Stimulated activated CD8-positive, alpha-beta memory T cell treated with anti-CD3 and anti-CD28 coated beads, Interleukin-7, amount 100 ng/mL, for 24 hours (primary cell): ENCODE measurements at places on chromosomes 7 and 10.

- DNase-seq = no peak
These were observed 36.2 kb upstream of the PPIF start for GRCh38 chr10:79310911-79311573.

- DNase-seq = no peak
These were observed 35.3 kb downstream of the VSTM4 start for GRCh38 chr10:49080071-49080470.

GRCh38 chr10:104445359-104445758 lies 91.7 kb downstream of the CFAP58 start:
- no peak for DNase-seq

DNA sequence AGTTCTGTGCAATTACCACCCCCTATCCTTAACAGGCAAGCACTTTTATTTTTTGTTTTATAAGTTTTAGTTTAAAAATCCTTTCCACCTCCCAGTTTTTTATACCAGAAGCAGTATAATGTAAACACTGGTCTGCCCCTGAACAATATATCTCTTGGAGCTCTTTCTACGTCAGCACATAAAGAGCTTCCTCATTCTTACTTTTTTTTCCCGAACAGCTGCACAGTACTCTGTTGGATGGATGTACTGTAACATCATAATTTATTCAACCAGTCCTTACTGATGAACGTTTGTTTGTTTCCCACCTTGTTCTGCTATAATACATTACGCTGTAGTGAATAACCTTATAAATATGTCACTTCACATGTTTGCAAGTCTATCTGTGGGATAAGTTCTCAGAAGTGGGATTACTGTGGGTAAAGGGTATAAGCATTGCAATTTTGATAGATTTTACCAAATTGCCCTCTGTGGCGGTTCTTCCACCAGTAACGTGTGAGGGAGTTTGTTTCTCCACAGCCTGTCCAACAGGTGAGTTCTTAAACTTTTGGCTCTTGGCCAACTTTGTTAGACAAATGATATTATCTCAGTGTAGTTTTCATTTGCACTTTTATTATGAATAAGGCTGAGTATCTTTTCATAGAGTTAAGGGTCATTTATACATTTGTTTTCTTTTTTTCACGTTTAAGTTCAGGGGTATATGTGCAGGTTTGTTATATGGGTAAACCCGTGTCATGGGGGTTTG lies 32.8 kb downstream of the ADRA2A start:
- no peak for DNase-seq

GRCh38 chr7:22269963-22270362 lies 87.0 kb downstream of the RAPGEF5 start:
- no peak for DNase-seq

DNA sequence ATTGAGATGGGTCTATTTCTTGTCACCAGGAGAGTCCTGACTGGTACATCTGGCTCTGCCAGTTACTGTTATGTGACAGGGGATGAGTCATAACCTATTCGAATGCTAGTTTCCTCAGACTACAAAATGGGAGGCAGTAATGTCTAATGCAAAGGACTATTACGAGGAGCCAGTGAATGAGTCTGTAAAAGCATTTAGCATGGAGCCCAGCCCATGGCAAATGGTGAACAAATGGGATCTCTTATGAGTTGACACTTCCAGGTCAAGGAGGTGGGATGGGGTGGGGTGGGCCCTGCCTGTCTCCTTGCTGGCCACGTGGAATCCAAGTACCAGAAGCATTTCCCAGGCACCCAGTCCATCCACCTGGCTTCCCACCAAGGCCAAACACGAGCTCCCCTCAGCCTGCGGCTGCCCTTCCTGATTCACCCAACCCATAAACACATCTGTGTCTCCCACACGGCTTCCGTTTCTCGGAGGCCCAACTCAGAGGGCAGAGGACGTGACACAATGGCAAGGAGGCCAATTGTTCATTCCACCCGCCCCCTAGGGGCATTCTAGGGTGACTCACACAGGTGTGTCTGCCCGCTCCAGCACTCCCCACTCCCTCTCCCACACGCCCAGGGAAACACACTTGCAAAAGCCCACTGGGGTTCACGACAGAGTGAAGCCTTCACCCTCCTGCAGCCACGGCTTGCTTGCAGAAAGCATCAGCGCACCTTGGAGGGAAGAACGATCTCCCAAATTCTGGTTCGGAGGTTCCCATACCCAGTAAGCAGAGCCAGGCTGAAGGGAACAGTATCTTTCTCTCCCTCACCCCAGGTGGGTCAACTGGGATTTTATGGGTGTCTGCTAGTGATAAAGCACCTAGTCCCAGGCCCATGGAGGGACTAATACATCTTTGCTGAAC lies 109.8 kb downstream of the SH3PXD2A start:
- no peak for DNase-seq
